ENCODE measurements at places on chromosomes 6 and 20. TPM values are rescaled to one million over a fixed set of nuclear protein-coding genes. Genes with fewer than 3 reads are reported as not detected.

DNA sequence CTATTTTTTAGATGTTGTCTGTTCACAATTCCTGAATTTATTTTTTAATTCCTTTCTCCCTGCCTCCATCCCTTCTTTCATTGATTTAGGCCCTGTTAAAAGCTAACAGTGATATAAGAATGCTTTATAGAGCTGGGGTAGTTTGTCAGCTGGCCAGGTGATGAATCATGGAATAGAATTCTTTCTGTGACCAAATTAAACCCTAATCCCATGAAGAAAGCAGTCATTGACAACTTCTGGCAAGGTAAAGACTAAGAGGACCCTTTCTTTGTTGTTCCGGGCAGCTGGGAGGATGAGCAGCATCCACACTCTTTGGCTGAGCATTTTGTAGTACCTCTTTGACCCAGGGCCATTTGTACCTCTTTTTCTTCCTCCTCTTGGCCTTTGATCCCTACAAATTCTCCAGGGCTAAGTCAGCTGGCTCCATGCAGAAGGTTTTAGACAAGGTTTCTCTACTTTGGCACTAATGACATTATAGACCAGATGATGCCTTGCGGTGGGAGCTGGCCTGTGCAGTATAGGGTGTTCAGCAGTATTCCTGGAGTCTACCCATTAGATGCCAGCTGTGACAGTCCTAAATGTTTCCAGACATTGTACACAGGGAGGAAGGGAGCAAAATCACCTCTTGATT, 102.9 kb downstream of the SLX4IP start:
- H3K36me3 ChIP-seq: no peaks in the 10 kb centered on the region
- H3K27me3 ChIP-seq: no peaks in the 10 kb centered on the region
- peak overlapping the region; percentile 55 for H3K27ac ChIP-seq

Gene GDAP1L1
- total RNA-seq: not detected

DNA sequence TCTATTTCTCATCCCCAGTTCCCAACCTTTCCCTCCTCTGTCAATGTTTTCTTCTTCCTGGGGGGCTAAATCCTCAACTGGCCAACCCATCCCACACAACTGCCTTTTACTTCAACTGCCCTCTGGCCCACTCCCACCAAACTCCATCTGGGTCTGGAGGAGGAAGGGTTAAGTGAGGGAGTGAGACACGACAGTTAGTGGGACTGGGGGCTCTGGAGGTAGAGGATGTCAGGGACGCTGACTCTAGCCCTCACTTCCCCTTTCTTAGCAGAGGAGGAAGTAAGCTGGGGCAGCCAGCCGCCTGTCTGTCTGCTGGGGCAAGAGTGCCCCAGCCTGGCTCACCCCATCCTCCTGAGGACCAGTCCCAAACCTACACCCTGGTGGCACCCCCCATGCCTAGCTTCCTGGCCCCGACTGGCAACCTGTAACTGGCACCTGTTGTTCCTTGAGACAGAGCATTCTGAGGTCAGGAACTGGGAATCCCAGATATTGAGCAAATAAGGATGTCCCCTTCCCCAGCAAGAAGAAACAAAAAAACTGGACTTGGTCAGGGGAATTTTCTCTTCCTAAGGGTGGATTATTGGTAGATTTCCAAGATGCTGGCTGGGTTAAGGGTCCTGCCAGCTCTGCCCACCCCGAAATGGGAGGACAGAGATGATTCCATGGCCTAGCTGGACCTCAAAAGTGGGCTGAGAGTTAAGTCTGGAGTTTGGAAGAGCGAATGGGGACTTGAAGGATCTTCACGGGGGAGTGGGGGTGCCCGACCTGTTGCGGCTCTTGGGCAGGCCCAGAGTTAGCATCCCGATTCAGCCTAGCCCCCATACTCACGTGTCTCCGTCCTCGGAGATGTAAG, 971 bp downstream of the NFKBIE start:
- H3K4me1 ChIP-seq: peaks cover 27% of the 10 kb centered on the region
- H3K27ac ChIP-seq: peak overlapping the region; percentile 69
- DNase-seq: no peak
- H3K36me3 ChIP-seq: no peaks in the 10 kb centered on the region
- peaks cover 9% of the 10 kb centered on the region for H3K27me3 ChIP-seq

Gene MYB
- total RNA-seq: 0.18 TPM

Gene GNAS-AS1
- 1.3 TPM for total RNA-seq

GRCh38 chr6:7252390-7252789, 60.6 kb downstream of the SSR1 start:
- no peak overlapping the region for H3K4me3 ChIP-seq
- DNase-seq: no peak
- H3K36me3 ChIP-seq: peaks cover 8% of the 10 kb centered on the region

GRCh38 chr20:63095718-63096654, 89.2 kb upstream of the BHLHE23 start:
- peaks cover 43% of the 10 kb centered on the region for H3K27me3 ChIP-seq
- DNase-seq: no peak
- H3K4me1 ChIP-seq: no peaks in the 10 kb centered on the region
- H3K36me3 ChIP-seq: no peaks in the 10 kb centered on the region
